ENCODE measurements at places on chromosomes 7 and 10.
A peak's percentile ranks its signal among the peaks of the same experiment; 100 is the strongest.

GRCh38 chr7:95772298-95772770 is at the start of gene DYNC1I1:
TSS of gene DYNC1I1 (plus strand) at chr7:95772554. CDS start at chr7:95804730, 32,176 bp downstream.
- DNase-seq: peak; percentile 67

DNA sequence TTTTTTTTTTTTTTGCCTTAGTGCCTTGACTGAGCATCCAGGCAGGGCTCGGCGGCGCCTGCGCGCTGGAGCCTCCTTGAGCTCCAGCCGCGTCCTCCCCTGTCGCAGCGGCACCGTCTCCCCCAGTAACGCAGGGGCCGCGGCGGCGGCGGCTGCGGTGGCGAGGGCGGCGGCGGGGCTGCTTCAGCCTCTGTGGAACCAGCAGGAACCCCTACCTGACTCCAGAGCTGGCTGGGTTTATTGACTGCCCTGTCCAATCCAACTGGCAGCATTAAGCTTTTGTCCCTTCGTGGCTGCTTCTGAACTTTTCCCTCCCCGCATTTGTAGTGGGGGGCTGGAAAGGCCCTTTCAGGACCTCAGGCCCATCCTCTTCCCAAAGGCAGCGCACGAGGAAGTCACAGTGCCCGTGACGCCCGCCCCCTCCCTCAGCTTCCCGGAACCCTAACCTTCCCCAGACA is at the start of gene GPR85:
GPR85 (minus strand) TSS at position 397 of the 458 bp plus-strand sequence. CDS start 2,106 bp downstream, outside the sequence.
- DNase-seq: peak; percentile 77

GRCh38 chr7:147859033-147859432 is 731.5 kb upstream of the C7orf33 start:
- no peak for DNase-seq

- DNase-seq: no peak
Observed at GRCh38 chr7:24580283-24580946, 7.2 kb downstream of the PALS2 start.

GRCh38 chr10:83917537-83918506 is 221.5 kb upstream of the GHITM start:
- DNase-seq: no peak

DNA sequence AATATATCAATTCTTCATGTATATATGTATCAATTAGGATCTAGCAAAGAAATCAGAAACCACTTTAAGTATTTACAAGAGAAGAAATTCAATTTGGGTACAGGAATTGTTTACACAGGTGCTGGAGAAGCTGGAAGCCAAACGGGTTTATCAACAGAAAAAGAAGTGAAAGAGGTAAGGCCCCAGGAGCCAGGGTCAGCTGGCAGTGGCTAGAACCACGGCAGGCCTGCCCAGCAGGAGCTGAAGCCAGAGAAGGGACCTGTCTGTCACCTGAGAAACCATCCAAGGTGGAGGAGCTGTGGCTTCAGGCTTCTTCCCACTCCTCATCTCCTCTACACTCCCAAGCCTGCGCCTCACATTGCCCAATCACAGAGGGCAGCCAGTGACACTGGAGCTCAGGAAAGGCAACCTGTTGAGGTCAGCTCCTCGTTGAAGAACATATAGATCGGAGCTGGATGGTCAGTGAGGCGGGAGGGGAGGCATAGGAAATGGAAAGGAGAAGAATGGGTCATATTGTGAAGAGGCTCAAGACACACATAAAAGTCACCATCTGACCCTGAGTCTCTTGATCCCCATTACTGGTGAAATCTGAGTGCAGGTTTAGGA is 182.6 kb downstream of the REEP3 start:
- no peak for DNase-seq

DNA sequence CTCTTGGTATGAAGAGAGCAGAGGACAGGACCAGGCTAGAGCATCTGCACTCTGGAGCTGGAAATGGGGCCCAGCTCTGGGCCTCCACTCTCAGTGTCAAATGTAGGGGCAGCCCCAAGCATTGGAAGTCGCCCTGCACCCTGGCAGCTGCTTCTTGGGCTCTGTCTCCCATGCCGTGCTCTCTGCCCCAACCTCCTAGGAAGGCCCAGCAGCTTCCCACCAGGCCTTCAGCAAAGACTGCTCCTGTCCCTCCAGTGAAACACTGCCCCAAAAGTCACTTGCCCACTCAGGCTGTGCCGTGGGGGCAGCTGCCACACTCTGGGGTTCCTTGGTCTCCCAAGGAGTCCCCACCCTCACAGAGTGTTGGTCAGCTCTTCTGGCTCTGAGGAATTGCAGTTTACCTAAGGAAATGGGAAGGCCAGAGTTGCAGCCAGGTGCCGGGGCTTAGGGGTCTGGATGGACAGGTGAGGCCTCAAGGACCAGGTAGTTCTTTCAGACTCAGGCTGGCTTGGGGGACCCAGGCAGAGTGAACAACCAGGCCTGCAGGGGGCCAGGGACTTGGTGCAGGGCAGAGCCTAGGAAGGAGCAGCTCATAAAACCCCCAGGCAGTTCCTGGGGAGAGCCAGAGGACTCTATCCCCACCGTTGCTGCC is 9.4 kb upstream of the OPN4 start:
- peak; percentile 13 for DNase-seq

Measured in right hindlimb (tissue), 1 donor.